ENCODE measurements at places on chromosomes 1 and 21. TPM values are rescaled to one million over a fixed set of nuclear protein-coding genes. Genes with fewer than 3 reads are reported as not detected.

SPRR2G gene
- total RNA-seq: not detected

SPATA21 gene
- total RNA-seq: not detected

- DNase-seq: peak; percentile 41
Measured at GRCh38 chr1:212858461-212859265, 588 bp downstream of the FLVCR1 start.

GRCh38 chr1:201060586-201060985 lies 37.1 kb upstream of the KIF21B start:
- no peak for DNase-seq

GRCh38 chr1:217062586-217062985 lies 339.4 kb upstream of the ESRRG start:
- DNase-seq: no peak

DNA sequence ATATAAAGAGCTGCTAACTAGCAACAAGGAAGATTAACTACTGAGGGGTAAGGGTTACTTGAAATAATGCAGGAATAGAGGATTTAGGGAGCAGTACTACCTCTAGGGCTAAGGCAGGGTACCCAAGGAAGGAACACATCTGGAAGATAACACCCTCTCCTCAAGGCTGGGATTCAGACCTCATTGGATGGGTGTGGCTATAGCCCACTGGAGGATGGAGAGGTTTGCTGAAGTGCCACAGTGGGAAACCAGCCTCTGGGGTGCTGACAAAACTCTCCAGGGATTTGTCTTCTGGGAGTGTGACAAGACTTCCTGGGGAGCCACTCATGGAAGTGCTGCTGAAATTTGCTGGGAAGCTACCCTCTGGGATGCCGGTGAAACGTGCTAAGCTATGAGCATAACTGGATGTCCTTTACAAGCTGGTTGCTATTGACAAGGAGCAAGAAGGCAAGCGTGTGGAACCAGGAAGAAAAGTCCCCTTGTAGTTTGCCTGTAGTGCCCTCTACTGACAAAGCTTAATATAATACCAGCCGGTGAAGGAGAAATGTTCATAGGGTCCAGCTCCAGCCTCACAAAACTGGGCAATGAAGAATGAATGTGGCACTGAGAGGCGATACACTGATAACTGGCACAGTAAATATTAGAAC lies 122.8 kb upstream of the USP24 start:
- no peak for DNase-seq

AMY1C gene
- not detected for total RNA-seq

GRCh38 chr1:178243119-178243518 lies 149.2 kb downstream of the RASAL2 start:
- DNase-seq: no peak

DNA sequence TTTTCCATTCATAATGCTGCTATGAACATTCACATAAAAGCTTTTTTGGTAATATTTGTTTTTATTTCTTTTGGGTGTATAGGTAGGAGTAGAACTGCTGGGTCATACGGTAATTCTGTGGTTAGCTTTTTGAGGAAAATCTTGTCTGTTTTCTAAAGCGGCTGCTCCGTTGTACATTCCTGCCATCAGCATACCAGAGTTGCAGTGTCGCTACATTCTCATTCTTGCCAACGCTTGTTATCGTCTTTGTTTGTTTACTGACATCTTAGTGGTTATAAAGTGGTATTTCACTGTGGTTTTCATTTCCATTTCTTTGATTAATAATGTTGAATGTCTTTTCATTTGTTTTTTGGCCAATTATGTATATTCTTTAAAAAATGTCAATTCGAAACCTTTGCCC lies 469.8 kb upstream of the ZP4 start:
- no peak for DNase-seq

GRCh38 chr1:169046671-169047070 lies 59.8 kb upstream of the ATP1B1 start:
- DNase-seq: no peak

DNA sequence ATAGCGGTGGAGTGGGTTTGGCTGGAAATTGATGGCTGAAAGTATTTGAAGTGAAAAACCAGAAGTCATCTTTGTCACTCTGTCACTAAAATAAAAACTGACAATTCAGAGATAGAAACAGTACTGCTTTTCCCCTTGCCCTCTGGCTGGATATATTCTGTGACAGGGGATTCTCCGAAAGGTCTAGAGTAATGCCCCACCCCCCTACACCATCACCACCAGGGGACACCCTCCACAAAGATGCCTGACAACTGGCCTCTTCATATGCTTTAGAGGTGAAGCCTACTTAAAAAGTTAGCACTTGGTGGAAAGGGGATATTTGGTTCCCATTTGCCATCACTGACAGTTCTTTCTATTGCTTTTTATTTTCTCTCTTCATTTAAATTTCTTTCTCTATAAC lies 73.5 kb downstream of the SGIP1 start:
- DNase-seq: no peak

Measured in PC-9 (cell line).